Suppressor macrophage (primary cell): ENCODE measurements at places on chromosomes 2 and 18.

DNA sequence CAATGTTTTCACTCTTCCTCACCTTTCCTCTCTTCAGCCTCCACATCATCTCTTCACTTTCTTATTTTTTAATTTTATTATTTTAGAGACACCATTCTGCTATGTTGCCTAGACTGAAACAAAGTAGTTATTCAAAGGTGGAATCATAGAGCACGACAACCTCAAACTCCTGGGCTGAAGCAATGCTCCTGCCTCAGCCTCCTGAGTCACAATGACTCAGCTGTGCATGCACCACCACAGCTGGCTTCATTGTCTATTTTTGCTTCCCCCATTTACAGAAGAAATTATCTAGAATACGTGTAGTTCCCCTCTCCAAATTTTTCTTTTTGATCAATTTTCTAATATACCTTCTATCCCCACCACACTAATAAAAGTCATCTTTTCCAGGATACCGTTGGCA, 911.5 kb upstream of the SOX11 start:
- no peak for DNase-seq

DNA sequence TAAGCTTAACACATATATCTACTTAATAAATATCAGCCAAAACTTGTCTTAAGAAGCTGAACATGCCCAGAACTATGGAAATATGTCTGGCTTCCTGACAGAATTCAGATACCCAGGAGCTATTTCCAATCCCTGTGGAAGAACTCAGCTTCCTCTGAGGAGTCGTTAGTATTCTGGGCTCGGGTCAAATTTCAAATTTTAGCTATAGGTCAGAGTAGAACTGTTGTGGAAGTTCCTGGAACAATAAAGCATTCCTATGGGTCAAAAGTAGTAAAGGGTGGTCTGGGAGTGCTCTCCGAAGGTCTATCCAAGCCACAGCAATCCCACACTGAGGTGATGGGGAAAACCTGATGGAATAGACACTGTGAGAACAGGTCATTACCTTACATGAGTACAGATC, 342.7 kb upstream of the CHST9 start:
- no peak for DNase-seq

- no peak for DNase-seq
Measured at GRCh38 chr18:11021477-11021876, 127.9 kb downstream of the PIEZO2 start.

DNA sequence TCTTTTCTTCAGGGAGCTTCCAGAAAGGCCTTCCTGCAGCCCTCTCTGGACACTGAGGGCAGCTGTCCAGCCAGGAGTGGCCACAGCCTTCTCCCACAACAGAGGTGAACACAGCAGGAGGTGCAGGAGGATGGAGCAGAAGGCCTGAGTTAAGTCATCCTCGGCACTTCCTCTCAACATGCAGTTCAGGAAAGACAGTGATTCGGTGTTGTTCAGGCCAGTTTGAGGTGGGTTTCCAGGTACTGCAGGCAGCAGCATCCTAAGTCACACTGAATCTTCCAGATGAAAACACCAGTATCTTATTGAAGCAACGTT, 225.3 kb upstream of the PXDN start:
- DNase-seq: no peak

GRCh38 chr18:60246606-60247005, 126.0 kb downstream of the MC4R start:
- no peak for DNase-seq

GRCh38 chr18:59918320-59918755, 18.5 kb downstream of the PMAIP1 start:
- peak; percentile 73 for DNase-seq

- no peak for DNase-seq
Measured at GRCh38 chr2:19350678-19351401, 7.6 kb downstream of the OSR1 start.

DNA sequence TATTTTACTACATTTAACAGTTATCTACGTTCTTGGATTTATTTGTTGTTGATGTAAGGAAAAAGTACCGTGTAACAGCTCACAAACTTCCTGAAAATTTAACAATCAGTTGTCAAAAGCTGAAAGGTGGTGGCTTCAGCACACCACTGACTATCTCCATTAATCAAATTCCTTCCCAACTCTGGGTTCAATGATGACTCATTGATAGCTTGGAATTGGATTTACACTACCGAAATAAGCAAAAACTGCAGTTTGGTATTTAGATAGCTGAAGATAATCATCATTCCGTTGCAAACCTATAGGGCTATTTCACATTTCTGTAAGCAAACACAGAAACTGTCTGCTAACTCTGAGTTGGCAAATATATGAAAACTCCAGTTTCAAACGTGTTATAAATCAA, 322.3 kb upstream of the TFPI start:
- DNase-seq: no peak

DNA sequence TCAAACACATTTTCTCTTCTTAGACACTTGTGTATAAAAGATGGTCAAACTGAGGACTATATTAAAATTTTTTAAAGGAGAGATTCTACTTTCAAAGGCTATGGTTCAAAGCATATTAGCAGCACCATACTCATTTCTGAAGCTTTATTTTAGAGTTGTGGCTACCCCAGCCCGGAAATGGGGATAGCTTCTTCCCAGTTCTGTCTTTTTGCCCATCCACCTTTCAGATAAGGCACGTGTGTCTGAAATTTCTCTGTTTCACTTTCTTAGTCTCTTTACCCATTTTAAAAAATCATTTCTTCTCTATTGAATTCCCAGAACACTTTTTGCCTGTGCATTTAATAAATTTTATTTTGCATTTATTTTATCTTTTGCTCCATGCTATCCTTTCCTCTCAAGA, 431.5 kb downstream of the RNF144A start:
- DNase-seq: no peak

DNA sequence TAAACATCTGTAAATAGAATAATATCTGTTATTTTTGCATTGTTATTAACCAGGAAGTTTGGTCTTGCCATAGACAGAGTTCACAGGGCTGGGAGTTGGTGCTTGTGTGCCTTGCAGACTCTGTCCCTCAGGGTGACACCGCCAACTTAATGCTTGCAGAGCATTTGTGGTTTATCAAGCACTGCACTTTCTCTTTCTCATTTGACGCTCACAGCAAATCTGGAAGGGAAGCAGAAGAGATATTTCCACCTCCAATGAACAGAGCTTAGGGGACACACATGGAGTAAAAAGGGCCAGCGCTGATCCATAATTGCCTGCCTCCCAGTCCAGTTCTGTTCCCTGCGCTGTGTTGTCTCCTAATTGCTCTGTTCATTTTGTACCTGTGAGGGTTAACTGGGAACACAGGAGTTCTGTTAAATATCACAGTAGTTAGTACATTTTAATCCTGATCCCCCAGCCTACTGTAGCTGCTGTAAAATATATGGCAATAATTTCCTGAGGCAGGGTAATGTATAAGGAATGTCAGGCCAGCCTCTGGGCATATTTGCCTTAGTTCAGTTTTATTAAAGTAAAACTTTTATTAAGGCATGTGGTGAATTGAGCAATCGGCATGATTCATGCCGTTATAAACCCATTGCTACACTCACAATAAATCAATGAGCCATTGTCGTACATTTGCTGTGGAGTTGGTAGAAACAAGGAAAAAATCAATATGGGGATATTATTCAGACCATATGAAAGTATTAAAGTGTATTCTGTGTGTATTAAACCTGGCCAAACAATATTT, 182.5 kb upstream of the OSR1 start:
- no peak for DNase-seq

DNA sequence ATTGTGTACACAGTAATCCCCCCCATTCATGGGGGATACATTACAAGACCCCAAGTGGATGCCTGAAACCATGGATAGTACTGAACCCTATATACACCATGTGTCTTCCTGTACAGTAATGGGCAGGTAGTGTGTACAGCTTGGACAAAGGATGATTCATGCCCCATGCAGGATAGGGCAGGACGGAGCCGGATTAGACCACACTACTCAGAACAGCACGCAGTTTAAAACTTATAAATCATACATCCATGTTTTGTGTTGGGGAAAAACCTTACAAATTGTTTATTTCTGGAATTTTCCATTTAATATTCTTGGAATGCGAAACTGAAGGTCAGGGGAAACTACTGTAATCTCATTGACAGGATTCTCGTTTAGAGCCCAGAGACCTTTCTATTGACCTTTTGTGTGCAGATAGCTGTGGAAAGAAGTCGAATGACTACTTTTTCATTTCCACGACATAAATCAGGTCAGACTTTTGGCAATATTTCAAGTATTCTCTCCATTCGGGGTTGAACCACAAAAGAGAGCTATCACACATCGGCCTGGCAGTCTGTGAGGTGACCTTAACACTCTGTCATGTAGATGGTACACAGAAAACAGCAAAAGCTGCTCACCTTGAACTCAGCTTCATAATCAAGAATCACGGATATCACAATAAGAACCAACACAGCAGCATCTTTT, 9.9 kb upstream of the YPEL5 start:
- no peak for DNase-seq

DNA sequence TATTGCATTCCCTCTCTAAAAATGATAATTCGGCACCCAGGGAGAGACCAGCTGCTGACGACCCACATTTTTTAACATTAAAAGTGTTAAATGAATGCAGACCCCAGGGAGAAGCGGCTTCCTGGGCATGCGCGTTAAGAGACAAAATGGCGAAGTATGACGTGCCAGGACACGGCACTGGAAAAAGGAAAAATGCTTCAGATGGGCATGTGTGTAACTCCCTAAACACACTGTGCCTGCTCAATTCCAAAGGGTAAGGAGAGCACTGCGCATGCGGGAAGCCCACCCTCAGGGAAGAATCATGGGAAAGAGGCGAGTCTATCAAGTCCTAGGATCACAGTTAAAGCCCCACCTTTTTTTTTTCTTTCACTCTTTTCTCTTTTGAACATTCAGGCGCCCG, 58.1 kb downstream of the CYP26B1 start:
- DNase-seq: no peak

DNA sequence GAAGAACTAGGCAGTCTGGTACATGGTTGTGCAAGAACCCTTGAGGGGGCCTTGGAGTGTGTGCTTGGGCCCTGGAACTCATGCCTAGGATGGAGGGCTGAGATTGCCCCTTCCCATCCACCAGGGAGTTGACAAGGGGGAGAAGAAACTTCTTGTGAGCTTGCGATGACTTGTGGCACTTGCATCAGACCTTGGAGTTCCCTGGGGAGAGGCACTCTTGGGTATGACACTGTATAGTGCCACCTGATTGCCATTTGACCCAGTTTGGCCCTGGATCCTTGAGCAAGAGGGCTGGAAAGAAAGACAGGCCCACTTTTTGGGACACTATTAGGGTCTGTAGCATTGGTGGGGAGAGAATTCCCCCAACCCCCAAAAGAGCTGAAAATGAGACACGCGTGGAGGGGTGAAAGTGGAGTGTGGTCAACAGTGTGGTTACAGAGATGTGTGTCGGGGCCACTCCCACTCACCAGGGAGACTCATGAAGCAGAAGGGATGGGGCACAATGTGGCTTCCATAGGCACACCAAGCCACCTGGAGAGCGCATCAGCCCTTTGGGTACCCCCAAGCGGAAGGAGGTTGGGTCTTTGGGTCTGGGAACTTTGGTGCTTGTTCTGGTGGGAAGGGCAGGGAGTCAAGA, 101.3 kb downstream of the MSH2 start:
- no peak for DNase-seq

- DNase-seq: no peak
Measured at GRCh38 chr2:127635380-127636237, 10.3 kb upstream of the GPR17 start.

GRCh38 chr2:30109856-30110255, 37.0 kb upstream of the YPEL5 start:
- DNase-seq: no peak

DNA sequence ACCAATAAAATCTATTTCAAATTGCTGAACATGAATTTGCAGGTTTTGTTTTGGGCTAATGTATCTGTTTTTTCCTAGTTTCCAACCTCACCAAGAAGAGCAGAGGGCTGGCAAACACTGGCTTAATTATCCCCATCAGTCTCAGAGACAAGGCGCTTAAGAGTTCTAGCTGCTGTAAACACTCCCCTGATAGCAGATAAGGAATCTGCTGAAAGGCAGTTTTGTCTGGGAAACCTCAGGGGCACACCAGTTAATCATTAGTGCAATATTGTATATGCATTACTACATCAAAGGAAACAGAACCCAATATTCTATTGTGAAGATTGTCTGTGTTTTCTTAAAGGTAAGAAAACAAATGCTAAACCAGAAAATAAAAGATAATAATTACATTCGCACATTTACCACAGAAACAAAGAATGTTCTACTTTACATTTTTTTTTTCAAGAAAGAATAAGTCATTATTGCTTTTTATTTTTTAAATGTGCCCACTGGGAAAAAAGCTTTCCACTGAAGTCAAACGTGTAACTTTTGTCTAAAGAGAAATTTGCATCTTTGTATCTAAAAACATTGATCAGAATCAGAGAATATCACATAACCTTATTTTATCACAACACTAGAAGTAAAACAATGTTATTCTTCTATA, 179.1 kb downstream of the ERBB4 start:
- DNase-seq: no peak

DNA sequence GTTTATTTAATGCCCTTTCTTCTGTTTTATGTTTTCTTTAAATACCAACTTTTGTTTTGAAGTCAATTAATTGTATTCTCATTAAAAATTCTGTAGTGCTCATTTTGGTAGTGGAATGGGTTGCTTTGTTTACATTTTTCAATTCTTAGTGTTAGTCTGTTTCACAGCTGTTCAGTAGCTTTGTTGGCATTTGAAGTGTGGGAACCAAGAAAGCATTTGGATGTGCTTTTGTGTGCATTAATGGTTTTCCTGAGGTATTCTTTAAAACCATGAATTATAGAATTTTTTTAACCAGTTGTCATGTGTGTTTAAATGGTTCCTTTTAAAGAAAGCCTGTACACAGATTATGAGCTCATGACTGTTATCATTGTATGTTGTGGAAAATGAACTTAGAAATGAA, 19.7 kb downstream of the MIB1 start:
- DNase-seq: no peak

- no peak for DNase-seq
Measured at GRCh38 chr18:9068346-9068745, 34.2 kb upstream of the NDUFV2 start.

DNA sequence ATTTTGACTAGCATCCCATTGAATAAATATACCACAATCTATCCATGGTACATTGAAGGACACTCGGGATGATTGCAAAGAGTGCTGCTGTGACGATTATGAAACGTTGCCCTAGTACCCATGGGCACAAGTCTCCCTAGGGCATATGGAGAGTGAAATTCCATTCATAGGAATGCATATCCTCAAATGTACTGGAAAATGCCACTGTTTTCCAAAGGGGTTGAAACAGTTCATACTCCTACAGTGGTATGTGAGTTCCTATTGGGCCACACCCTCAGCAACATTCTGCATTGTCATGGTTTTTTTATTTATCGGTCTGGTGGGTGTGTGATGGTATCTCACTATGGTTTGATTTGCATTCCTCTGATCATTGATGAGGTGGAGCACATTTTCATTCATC, 130.6 kb downstream of the TWIST2 start:
- DNase-seq: no peak

DNA sequence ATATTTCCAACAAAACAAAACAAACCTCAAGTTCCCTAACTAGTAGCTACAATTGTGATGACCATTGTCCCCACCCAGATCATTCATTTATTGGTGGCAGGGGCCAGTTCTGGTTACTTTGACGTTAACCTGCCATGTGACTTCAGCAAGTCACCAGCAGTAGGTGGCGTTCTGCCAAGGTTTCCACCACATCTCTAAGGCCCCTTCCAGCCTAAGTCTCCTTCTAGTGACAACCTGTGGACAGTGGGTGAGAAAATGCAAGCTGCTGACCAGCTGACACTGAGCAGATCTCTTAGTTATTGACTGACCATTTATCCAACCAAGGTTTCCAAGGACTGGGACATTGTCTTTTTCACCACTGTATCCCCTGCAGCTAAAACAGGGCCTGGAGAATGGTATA, 98.4 kb downstream of the GPR39 start:
- no peak for DNase-seq
